Activated T-cell treated with anti-CD3 and anti-CD28 coated beads for 1 hour (primary cell): ENCODE measurements at places on chromosomes 4 and X.

DNA sequence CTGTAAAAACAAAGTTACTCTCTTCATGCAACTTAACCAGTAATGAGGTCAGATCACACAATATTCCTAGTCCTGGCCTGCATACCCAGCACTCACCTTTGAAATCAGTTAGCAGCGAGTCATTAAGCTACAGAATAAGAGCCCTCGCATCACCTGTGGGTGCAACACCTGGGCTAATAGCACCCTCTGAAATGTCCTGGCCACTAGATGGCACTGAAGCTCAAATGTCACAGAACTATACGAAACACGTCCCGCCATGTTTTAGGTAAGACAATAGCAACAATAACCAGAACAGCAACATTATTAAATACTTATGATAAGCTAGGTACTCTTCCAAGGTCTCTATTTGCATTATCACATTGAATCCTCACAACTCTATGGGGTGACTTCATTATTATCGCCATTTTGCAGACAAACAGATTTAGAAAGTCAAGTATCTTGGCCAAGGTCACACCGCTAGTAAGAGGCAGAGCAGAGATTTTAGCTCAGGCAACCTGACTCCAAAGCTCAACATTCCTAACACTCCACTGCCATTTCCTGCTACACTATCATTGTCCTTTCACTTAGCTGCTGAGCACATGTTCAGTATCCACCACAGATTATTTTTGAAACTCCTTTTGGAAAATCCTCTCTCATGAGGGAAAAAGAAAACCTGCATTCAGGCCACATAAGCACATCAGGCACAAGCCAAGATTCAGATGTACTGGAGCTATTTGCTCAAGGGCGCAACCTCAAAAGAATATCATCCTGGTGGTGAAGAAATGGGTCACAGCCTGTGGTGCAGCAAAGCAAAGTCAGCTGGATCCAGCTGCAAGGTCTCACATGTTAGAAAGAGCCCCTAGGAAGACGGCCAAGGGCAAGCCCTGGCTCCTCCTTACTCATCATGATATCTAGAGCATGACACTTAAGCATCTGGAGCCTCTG, 59.5 kb upstream of the KDR start:
- no peak for DNase-seq

GRCh38 chr4:80615099-80615498, 279.6 kb downstream of the CFAP299 start:
- no peak for DNase-seq

DNA sequence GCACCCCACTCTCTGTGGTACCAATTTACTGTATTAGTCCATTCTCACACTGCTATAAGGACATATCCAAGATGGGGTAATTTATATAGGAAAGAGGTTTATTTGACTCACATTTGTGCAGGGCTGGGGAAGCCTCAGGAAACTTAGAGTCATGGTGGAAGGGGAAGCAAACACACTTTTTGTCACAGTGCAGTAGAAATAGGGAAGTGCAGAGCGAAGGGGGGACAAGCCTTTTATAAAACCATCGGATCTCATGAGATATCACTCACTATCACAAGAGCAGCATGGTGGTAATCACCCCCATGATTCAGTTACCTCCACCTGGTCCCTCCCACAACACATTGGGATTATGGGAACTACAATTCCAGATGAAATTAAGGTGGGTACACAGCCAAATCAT, 766.9 kb upstream of the PCDH10 start:
- DNase-seq: no peak

DNA sequence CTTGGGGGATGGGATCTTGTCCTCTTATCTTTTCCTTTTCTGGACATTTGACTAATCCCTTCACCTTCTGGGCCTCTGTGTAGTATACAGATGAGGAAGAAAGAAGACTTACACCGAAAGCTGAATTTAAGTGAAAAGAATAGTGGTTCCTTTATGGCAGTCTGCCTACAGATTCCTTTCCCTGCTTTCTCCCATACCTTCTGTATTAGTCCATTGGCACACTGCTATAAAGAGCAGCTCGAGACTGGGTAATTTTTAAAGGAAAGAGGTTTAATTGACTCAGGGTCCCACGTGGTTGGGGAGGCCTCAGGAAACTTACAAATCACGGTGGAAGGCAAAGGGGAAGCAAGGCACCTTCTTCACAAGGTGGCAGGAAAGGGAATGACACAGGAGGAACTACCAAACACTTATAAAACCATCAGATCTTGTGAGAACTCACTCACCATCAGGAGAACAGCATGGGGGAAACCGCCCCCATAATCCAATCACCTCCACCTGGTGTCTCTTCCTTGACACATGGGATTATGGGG, 34.0 kb upstream of the CD38 start:
- no peak for DNase-seq

GRCh38 chr4:152501846-152502536, 33.9 kb downstream of the FBXW7 start:
- no peak for DNase-seq

GRCh38 chr4:139763205-139763604, 97.6 kb downstream of the MGST2 start:
- no peak for DNase-seq

DNA sequence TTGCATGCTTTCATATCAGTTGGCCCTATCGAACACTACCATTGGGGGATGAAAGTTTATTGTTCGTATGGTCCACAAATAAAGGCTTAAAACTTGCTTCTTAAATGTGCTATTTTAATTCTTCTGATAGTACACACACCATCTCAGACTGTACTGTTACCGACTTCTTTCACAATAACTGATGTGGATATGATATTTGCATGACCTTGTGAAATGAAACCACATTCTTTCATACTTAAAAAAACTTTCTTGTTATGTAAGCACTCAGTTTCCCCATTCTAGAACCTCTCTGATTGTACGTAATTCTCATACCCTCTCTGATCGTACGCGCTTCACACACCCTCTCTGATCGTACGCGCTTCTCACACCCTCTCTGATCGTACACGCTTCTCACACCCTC, 12.0 kb upstream of the WDR19 start:
- DNase-seq: no peak

DNA sequence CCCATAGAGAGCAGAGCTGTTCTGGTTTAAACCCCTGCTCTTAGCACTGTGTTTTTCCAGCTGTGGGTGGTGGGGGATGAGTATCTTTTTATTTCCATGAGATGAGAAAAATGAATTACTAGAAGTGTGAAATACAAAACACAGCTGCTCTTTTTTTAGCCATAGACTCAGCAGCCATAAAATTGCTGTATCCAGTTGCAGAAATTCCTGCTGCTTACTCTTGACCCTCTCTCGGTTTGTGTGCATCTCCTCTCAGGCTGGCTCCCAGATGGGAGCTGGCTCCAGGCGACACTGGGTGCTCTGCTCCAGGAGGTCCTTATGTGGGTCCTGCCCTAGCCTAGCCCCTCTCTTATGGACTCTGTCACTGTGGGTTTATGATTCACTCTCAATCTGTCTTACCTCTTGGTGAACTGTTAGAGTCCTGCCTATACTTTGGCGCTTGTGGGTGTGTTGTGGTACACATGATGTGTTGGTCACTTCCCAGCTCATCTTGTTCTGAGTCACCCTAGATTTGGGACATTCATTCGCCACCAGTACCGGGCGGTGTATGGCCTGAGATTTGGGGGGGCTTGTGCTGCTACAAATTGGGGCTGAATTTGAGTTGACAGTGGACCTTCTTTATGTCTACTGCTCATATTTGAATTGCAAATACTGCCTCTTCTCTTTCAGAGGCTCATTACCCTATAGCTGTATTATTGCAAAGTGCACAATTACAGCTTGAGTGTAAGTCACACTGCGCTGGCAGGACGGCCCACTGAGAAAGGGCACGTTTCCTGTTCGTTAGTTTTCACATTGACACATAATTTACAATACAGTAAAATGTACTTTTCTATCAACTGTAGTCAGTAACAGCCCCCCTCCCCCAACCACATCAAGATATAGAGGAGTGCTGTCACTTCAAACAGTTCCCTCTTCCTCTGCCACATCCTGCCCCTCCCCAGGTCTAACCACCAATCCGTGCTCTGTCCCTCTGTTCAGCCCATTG, 46.9 kb upstream of the MSANTD1 start:
- peak; percentile 59 for DNase-seq

- DNase-seq: no peak
Observed at GRCh38 chrX:2658585-2659292, 32.4 kb upstream of the CD99 start.
